ENCODE measurements at places on chromosomes 11 and 22.

DNA sequence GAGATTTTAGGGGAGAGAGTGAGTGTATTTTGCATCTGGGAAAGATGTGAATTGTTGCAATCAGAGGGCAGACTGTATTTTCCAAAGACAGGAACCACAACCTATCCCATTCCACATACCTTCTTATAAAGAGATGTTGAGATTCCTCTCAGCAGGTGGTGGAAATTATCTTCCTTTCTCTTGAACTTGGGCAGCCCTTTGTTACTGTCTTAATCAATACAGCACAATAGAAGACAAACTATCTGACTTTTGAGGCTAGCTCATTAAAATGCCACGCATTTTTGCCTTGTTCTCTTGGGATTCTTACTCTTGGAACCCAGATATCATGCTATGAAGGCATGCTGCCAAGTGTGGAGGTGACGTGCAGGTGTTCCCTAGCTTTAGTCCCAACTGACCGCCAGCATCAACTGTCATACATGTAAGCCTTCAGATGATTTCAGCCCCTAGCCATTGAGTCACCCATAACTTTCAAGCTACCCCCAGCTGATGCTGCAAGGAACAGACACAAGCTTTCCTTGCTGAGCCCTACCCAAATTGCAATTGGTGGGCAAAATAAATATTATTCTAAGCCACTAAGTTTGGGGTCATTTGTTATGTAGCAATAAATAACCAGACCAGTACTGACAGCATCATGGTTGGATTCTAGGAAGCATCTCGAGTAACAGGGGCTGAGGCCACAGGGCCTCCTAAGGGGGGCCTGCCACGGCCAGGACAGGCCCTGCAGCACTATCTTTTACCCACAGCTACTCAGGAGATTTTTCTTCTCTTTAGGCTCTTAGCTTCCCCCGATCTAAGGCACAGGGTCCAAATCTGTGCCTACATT is 63.0 kb downstream of the RPL27A start:
- no peak for DNase-seq

DNA sequence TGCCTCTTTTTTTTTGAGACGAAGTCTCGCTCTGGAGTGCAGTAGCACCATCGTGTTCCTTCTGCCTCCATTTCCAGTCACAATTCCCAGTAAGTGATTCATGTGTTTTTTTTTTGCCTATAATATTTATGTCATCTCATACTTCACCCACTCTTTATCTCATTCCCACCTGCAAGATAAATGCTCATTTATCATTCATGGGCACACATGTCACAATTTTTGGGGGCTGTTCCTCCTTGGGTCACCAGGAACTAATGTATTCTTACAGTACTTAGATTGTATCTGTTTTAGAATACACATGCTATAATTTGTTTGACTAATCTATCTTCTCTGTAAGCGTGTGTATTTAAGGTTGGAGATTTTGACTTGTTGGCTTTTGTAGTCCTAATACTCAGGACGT is 222.7 kb downstream of the SWAP70 start:
- no peak for DNase-seq

GRCh38 chr11:2461956-2462542 is 17.2 kb downstream of the KCNQ1 start:
- DNase-seq: no peak

DNA sequence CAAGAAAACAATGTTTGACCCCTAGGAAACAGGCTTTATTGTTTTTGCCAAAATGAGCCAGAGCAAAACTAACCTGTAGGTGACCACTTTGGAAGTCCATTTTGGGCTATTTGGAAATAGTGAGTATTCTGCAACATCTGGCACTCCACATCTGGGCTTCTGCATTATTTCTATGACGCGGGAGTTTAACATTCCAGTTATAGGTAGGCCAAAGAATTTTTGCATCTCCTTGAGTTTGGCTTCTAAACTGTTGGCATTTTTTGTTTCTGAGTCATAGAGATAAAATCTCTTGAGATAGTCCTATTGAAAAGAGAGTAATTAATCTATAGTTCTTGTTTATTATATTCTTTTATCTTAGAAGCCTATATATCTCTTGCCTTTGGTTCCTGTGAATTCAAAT is 2.9 kb downstream of the MMP7 start:
- DNase-seq: peak; percentile 28

DNA sequence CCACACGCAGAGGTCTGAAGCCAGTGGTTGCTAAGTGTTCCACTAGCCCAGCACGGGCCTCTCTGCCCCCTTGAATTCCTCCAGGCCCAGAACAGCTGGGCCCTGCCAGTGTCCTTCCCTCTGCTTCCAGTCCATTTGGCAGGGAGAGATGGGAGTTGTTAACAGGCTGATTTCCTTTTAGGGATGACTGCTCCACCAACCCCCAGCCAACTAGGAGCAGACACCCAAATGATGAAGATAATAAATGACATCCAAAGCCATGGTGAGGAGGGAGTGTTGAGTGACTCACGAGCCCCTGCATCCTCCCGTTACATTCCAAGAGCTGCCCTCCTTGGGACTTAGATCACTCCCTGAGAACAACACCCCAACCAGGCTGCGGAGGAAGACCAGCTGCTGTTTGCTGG is 20.6 kb downstream of the PARVA start:
- DNase-seq: peak; percentile 97

DNA sequence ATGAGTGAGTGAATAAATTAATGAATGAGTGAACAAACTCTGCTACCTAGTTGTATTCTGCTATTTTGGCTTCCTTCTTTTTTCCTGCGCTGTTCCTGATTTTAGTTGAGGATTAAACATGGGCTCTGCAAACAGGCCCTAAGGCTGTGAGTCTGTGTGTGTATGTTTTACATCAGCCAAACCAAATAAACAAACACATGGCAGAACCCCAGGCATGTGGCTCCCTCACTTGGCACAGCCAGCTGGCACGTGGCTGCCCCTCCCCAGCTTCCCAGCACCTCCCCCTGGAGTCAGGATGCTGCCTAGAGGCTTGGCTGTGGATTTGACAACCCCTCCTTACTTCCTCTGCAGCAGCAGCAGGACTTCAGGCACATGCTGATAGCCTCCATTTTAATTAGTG is 593.2 kb downstream of the INSC start:
- peak; percentile 3 for DNase-seq

DNA sequence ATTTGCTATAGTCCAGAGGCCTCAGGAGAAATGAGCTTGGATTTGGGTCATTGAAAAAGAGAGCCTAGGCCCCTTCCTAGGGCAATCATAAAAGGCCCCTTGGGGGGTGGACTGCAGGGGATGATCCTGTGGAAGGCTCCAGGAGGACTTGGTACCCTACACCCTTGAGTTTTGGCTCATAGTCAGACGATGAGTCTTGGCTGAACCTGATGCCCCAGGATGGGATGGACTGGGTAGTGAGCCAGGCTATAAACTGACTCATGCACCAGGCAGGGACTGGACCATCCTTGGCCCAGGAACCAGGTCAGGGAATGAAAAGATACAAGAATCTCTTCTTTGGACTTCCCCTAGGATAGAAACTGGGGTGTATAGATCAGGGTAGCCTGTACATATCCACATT is 54.2 kb downstream of the NAV2 start:
- DNase-seq: no peak

GRCh38 chr11:47276923-47277322 is 7.0 kb downstream of the MADD start:
- no peak for DNase-seq

- DNase-seq: no peak
Observed at GRCh38 chr11:69355959-69356702, 62.2 kb downstream of the MYEOV start.

DNA sequence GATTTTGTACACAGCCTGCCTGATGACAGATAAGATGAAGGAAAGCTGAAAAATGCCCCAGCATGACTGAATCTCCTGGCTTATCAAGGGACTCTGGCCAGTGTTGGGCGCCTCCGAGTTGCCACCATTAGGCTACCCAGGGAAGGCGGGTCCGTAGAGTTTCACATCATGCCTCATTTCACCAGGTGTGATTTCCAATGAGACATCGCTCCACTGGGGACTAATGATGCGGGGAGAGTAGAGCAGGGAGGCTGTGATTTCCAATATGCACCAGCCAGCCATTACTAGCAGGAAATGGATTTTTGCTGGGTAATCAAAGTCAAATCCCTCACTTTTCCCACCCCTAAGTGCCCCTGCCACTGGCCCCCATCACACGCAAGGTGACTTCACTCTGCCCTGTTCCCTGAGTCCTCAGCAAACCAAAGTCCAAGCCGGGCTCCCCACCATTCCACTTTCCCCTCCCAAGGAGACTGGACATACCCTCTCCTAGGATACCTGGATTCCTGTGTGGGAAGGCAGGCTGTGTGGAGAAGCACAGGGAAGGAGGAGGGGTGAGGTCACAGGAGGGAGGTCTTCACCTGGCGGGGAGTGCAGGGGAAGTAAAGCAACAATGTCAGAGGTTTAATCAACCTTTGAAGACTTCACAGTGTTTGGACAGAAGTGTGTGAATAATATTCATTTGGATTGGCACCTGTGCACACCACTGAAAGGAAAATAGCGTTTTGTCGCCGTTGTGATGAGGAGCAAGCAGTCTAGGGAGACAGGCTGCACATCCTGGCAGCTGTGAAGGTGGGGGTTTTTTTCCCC is 613.3 kb upstream of the CADM1 start:
- DNase-seq: no peak

DNA sequence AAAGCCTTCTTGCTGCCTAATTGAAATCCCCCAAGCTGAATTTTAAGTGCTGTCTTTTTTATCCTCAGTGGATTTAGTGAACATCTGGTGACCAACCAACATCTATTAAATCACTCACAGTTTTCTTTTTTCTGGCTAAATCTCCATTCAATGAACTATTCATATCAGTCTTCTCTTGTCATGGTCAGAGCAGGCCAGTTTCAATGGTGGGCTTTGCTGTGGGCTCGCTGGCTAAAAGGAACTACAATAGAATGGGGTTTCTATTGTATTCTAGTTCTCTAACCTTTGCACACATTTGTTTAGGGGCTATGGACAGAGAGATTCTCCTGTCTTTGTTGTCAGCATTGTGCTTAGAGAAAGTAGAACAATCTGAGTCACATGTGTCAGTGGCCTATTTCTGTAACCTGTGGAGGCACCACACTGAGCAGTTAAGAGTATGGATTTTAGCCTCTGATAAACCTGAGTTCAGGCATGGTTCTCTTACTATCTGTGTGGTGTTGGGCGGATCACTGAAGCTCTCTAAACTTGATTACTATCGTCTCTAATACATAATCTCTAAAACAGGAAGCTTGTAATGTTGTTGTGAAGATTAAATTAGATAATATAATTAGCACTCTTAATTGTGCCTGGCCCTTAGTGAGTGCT is 94.2 kb upstream of the CADM1 start:
- no peak for DNase-seq

- no peak for DNase-seq
Observed at GRCh38 chr22:48784701-48785503, 1042.8 kb downstream of the BRD1 start.

DNA sequence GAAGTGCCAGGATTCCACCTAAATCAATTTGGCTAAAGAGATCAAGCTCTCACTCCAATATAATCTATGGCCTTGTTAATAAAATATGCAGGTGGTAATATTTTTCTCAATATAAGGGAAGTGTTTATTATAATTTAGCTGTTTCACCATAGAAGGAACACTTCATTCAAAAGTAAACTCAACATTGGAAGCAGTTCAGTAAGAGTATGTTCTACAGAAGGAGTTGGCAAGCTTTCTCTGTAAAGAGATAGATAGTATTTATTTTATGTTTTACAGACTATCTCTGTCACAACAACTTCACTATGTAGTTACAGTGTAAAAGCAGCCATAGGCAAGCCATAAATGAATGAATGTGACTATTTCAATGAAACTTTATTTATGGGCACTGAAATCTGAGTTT is 313.6 kb upstream of the ANO3 start:
- no peak for DNase-seq

DNA sequence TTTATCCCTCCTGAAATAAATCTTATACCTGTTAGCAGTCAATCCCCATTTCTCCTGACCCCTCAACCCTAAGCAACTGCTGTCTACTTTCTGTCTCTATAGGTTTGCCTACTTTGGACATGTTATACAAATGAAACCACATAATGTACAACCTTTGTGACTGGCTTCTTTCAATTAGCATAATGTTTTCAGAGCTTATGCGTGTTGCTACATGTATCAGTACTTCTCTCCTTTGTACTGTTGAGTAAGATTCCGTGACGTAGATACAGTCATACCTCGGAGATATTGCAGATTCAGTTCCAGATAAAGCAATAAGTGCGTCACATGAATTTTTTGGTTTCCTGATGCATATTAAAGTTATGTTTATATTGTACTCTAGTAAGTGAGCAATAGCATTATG is 127.3 kb downstream of the MORC2 start:
- DNase-seq: no peak

GRCh38 chr11:44113018-44113417 is 17.5 kb downstream of the EXT2 start:
- no peak for DNase-seq

DNA sequence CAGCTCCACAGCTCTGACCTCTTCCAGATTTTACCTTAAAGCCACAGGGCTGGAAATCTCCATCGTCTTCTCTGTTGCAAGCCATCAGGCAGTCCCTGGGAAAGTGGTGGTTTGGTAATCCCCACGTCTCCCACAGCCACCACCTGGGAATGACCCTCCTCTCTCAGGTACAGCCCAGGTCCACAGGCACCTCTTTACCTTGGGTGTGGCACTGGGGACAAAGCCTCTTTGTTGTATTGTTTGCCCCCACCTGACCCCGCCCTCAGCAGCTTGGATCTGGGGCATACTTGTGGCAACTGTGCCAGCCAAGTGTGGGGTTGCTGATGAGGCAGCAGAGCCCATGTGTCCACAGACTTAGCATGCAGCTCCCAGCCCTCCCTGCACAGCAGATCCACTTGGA is 77.6 kb downstream of the LRRC32 start:
- DNase-seq: no peak

GRCh38 chr11:83599066-83599465 is 312.9 kb upstream of the CCDC90B start:
- DNase-seq: no peak

DNA sequence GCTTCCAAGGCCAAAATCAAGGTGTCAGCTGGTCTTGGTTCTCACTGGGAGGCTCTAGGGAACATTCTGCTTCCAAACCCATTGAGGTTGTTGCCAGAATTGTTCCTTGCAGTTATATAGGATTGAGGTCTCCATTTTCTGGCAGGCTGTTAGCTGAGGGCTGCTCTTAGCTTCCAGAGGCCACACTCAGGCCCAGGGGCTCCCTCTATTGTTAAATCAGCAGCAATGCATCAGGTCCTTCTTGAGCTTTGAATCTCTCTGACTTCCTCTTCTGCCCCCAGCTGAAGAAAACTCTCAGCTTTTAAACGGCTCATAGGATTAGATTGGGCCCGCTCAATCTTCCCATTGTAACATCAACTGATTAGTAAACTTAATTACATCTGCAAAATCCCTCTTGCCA is 39.3 kb upstream of the BSX start:
- peak; percentile 49 for DNase-seq
